ENCODE measurements at places on chromosomes 1 and 21.

GRCh38 chr1:67647036-67647798, 37.8 kb upstream of the GADD45A start:
- DNase-seq = no peak

DNA sequence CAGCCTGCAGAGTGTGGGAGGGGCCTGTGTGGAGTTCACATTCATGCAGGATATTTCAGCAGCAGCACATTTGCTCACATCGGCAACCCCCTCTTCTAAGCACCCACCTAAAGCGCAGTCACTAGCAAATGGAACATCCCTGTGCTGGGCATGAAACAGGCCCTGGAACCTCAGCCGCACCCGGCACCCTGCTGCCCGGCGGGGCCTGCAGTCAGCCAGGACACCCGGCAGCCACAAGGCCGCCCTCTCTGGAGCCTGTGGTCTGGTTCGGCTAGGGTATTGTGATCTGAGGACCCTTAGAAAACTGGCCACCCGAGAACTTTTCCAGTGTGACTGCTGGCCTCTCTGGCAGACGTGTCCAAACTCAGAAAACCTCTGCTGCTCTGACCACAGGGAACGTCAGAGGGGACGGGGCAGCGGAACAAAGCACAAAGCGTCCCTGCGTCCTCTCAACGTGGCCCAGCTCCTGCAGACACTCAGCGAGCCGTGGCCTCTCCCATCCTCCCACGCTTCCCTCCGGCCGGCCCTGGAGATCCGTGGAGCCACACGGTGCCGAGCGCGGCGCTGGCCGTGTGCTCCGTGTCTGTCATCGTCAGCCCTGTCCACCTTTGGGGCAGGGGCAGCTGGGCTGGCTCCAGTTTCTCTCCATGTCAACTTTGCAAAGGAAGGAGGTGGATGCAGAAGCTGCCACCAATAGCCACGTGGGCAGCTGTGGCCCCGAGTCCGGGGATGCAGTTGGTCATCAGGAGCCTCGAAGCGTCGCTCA, 175.9 kb upstream of the ARHGEF16 start:
- no peak for DNase-seq

DNA sequence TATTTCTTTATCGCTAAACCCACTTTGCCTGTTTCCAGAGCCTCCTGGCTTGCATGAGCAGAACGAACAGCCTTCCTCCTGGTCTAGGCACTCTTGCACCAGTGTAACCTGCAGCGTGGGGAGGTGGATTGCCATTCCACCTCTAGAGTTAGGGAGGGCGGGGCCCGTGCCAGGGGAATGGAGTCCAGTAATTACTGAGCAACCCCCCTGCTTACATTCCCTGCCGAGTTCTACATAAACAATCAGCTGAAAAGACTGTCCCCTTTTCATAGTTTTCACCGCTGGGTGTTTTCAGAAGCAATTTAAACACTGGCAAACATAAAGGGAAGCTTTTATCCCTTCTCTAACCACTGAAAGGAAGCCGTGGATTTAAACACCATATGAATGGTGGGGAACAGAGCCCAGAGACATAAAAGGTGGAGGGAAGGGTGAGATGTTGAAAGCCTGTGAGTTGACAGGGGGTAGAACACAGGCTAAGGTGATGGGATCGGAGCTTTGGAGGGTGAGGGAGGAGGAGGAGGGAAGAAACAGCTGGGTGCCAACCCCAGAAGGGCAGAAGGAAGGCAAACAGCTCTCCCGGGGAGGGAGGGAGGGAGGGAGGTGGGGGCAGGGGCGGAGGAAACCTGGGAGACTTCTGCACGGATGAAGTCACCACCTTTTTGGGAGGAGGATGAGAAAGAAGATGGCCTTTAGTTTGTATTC, 68.0 kb upstream of the WDR26 start:
- no peak for DNase-seq

- no peak for DNase-seq
Observed at GRCh38 chr1:72845381-72845780, 563.0 kb upstream of the NEGR1 start.

GRCh38 chr1:15405106-15405850, 4.4 kb upstream of the EFHD2 start:
- DNase-seq = no peak

DNA sequence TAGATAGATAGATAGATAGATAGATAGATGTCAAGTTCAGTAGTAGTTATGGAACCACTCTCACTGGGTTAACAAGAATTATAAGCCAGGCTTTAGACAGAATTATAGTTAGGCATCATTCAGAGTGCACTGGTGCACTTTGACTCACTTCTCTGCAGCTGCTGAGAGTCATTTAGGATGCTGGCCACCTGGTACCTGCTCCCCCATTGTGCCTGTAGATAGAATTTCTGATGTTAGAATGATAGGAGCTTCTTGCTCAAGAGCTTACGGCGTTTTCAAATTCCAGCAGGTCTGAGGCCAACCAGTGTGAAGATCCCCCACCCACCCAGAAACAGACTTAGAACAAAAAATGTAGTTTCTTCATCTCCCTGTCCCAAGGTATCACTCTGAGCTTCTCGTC, 107.8 kb upstream of the HMCN1 start:
- DNase-seq = no peak
